ENCODE measurements at places on chromosomes 16 and 17.

DNA sequence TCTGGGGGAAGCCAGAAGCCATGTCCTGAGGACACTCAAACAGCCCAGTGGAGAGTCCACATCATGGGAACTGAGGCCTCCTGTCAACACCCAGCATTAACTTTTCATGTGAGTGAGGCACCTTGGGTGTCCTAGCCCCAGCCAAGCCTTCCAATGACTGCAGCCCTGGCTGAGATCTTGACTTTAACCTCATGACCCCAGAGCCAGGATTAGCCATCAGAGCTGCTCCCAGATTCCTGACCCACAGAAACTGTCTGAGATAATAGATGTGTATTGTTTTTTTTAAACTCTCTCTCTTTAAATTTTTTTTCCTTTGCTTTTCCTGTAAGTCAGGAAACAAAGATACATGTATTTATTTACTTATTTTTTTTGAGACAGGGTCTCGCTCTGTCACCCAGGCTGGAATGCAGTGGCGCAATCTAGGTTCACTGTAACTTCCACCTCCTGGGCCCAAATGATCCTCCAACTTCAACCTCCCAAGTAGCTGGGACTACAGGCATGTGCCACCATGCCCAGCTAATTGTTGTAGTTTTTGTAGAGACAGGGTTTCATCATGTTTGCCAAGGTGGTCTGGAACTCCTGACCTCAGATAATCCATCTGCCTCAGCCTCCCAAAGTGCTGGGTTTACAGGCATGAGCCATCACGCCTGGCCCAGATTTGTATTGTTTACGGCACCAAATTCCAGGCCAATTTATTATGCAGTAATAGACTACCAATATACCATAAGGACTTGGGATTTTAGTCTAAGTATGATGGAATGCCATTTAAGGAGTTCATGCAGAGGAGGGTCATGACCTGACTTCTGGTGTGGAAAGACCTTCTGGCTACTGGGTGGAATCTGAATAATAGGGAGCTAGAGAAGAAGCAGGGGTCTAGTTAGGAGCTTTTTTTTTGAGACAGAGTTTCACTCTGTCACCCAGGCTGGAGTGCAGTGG, 14.0 kb upstream of the TMEM94 start:
- no peak for DNase-seq

- DNase-seq: no peak
Observed at GRCh38 chr16:15650698-15651171, 690 bp downstream of the NDE1 start.

DNA sequence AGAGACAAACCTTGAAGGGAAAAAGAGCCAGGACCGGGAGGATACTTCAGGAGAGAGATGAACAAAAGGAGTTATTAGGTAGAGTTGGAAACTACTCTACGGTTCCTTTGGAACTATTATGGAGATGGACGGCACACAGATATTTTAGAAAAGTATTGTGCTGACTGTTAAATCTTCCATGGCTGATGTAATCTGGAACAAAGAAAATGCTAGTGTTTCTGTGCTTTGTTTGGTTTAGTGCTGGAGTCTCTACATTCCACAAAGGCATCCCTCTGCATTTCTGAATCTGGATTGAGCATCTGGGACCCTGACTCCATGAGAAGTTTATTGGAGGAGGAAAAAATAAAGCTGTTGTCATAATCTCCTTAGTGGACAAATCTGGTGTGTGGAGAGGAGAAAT, 57.2 kb downstream of the RPGRIP1L start:
- no peak for DNase-seq

DNA sequence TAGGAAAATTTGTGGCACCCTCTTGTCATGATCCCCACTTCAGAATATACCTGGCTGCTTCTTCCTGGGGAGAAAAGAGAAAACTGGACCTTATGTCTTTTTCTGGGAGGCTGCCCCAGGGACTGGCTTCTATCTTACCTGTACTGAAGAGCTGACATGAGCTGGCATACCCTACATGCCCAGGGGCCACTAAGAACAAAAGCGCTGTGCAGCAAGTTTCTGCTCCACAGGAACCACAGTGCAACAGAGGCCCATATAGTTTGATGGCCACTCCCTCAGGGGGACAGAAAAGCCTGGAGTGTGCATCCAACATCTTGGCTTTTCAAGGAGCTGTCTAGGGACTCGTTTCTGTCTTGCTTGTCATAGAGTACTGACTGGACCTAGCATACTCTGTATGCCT, 96.8 kb upstream of the NACA2 start:
- DNase-seq: no peak

GRCh38 chr17:56831369-56832095, 2.2 kb downstream of the C17orf67 start:
- DNase-seq: no peak

GRCh38 chr16:61681124-61681523, 355.1 kb downstream of the CDH8 start:
- DNase-seq: no peak

- no peak for DNase-seq
Observed at GRCh38 chr16:50273888-50274325, 7.6 kb downstream of the ADCY7 start.

Measured in foreskin melanocyte (primary cell).